ENCODE measurements at places on chromosomes 7 and 10. TPM values are rescaled to one million over a fixed set of nuclear protein-coding genes. Genes with fewer than 3 reads are reported as not detected.

The CPXM2 gene
- not detected for polyA plus RNA-seq

The ITGB8 gene
- polyA plus RNA-seq, result 0.99 TPM

The ZNF107 gene
- polyA plus RNA-seq, result 2.0 TPM

The PRSS1 gene
- polyA plus RNA-seq, result not detected

The SOSTDC1 gene
- 0.81 TPM for polyA plus RNA-seq

The CCDC172 gene
- not detected for polyA plus RNA-seq

The SLC18A3 gene
- 1.7 TPM for polyA plus RNA-seq

The SFRP4 gene
- polyA plus RNA-seq, result not detected

The MSS51 gene
- polyA plus RNA-seq, result 0.95 TPM

All from SK-N-SH (cell line).